NCI-H1417 (cell line): ENCODE measurements at places on chromosomes 6 and 20.
A peak's percentile ranks its signal among the peaks of the same experiment; 100 is the strongest.

DNA sequence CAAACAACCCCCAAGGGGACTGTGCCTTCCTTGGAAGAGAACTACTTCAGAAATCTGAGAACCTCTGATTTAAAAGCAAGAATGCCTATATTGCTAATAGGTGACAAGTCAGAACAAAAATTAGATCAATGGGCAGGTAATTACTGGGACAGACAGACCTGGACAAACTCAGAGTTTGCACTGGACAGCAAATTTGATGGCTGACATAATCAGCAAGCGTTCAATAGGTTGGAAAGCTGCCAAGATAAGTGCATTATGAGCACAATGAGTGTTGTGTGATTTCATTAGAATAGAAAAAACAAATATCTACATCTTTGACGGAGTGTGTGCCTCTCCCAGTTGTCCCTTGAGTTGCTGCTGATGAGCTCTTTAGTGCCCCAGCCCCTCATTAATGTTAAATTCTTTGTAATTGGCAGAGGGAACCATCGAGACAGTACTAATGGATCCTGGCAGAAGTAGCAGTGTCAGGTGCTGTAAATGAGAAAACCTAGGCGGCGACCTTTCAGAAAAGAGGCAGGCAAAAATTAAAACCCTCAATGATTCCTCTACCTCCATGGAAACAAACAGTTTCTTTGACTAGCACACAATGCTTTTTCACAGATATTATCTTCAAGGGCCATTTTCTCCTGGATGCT is 116.5 kb upstream of the COL21A1 start:
- DNase-seq: peak; percentile 79

- peak; percentile 3 for DNase-seq
These were observed 70.8 kb upstream of the RIPOR2 start for GRCh38 chr6:25006565-25007001.

- peak; percentile 97 for DNase-seq
These were observed at the start of gene SAYSD1 for GRCh38 chr6:39114704-39115599. Gene SAYSD1, minus strand, starts transcription at chr6:39115186. Its CDS starts 97 bp downstream, at chr6:39115089.

DNA sequence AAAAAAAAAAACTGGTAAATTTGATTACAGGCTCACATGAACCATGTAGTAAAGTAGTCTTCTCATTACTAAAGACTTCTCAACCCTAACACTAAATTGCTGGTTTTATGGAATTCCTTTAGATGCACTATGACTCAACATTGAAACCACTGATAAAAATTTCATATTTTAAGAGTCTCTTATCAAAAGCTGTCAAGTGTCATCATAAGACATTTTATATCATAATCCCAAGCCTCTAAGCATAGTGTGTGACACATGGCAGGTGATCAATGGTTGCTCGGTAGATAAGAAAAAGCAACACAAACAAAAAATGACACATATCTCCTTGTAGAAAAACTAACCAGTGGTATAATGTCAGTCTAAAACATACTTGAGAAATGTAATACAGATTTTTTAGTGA is 258.4 kb downstream of the RNGTT start:
- DNase-seq: no peak

GRCh38 chr20:57060407-57061050 is 205.9 kb downstream of the BMP7 start:
- DNase-seq: no peak

- DNase-seq: no peak
These were observed 41.2 kb downstream of the GOPC start for GRCh38 chr6:117561128-117561527.

DNA sequence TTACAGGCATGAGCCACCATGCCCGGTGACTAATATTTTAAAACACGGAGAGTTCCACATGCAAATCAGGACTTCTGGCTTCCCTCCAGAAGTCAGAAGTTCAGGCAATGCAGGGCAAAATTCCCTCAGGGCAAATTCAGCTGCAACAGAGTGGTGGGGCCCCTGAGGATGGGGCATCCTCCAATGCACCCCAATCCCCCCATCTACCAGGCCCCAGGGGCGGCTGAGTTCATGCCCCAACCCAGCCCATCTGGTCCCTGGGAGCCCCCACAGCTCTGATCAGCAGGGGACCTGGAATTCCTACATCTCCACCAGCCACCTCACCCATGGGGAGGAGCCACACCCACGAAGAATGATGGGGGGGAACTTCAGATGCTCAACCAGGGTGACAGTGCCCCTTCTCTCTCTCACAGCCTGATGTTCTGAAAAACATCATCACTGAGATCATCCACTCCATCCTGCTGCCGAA is 22.6 kb downstream of the BPIFB1 start:
- no peak for DNase-seq

DNA sequence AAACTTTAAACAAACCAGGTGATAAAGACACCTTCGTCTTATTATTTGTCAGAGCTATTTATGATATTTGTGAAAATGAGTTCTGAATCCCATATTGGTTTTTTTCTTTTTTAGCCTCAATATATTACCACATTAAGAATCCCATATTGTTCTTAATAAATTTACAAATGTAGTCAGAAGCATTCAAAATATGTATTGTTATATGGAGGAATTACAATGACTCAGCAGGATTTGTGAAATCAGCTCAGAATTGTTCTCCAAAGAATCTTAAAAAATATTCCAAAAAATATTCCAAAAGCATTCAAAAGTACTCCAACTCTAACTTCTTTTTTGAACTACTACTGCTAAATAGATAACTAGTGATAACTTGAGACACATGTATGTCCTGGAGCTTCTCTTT is 6.5 kb upstream of the ZNF343 start:
- no peak for DNase-seq

DNA sequence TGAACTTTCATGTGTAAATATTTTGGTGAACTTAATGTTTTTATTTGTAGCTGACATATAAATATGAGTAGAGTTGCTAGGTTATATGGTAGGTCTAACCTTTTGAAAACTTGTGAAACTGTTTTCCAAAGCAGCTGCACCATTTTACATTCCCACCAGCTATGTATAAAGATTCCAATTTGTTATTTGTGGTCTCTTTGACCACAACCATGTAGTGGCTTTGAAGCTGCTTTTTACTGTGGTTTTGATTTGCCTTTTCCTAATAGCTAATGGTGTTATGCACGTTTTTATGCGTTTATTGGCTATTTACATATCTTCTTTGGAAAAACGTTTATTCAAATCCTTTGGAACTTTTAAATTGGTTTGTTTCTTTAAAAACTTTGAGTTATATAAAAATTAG is 10.3 kb downstream of the CST3 start:
- DNase-seq: no peak

DNA sequence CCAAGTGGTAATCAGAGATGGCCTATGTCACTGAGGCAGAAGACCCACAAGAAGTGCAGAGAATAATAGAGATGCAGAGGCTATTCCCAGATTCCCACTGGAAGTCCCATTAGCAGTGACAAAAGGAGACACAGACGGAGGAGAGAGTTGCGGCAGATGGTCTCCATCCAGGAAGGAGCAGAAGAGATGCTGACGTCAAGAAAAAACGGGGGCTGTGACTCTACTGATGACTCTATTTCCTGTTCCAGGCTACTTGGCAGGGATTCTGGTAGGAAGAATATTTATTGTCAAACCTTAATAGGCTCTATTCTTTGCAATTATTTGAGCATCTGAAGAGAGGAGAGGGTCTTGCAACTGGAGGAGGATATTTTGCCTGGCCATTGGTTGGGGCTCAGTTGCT is 246.0 kb upstream of the ECI2 start:
- no peak for DNase-seq

DNA sequence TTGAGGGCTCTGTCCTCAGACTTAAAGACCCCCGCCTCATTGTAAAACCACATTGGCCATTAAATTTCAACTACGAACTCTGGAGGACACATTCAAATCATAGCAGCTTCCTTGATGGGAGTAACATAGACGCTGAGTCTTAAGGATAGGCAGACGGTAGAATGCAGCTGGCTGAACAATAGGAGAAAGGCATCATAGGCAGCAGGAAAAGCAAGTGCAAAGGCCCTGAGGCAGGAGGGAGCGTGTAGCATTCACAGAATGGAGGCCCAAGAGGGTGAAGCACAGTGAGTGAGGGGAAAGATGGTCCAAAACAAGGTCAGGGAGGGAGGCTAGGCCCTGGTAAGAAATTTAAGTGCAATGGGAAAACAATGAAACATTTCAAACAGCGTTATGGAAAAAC is 8.6 kb upstream of the PFDN4 start:
- DNase-seq: no peak

DNA sequence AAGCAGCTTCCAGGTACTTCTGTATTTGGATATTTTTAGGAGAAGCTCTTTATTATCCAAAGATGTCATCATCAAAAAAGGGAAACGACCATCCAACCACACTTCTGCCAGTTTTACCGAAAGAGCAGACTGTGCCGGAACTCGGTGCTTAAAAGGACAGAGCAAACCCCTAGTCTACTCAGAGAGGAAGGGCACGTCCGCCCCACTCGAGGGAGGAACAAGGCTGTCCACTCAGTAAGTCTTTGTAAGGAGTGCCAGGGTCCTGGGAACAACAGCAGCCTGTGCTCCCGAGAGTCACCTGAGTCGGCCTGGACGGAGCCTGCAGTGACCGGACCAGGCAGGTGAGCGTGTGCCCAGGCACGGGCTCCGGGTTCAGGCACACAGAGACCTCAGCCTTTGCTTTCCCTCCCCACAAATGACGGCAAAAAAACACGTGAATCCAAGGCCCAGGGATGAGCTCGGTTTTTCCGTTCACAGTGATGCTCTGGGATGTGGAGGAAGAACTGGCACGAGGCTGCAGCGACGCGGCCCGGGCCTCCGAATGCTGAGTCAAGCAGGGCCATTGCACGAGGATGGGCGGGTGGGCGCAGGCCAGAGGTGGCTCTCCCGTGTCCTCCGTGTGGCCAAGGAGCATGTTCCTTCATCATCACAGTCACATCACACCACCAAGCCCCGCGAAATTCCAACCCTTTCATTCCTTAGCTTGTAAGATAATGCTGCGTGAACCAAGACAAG is 17.4 kb upstream of the SLCO4A1 start:
- DNase-seq: no peak
